Astrocyte of the cerebellum (primary cell): ENCODE measurements at places on chromosomes 3 and 15.

DNA sequence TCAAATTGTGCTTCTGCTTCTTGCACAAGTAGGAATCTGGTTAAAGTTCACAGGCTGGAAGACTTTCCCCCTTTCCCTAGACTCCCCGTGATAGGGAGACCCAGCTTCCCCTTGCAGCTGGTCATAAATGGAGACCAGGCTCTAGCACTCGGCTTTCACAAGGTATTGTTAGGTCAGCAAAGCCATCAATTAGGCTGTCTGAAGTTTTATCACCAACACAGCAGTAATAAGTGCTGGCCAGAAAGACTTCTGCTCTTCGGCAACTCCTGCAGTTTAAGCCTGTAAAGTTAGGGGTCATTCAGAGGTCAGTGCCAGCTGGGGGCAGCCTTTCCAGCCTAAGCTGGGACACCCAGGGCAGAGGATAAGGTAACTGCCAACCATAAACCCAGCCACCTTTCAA lies 203.4 kb downstream of the MEIS2 start:
- DNase-seq: no peak

DNA sequence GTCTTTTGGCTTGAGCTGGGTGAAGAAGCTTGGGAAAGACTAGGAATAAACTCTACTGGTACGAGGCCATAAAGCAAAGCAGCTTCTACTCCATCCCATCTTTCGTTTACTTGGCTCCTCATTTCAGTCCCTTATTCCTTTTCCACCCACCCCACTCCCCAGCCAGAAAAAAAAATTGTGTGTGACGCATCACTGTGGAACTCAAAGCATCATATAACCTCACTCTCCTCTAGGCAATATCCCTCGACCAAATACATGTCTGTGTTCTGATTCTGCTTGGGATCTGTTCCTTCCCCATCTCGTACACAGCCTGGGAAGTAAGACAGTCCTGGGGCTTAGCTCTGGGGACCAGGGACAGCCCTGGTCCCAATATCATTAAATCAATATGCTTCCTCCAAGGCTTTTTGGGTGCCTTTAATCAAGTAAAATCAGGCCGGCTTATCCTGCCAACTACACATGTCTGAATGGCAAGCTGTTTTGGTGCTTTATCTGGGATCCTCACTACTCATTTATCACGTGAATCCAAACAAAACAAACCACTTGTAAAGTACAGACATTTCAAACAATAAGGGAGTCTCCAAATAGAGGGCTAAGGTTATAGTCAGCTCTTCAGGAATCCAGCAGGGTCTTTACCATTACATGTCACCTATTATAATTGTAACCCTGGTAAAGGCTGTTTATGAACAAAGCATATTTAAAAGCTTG lies 74.9 kb upstream of the ZBED2 start:
- DNase-seq: no peak

GRCh38 chr15:98447069-98447468 lies 201.3 kb upstream of the IGF1R start:
- no peak for DNase-seq

DNA sequence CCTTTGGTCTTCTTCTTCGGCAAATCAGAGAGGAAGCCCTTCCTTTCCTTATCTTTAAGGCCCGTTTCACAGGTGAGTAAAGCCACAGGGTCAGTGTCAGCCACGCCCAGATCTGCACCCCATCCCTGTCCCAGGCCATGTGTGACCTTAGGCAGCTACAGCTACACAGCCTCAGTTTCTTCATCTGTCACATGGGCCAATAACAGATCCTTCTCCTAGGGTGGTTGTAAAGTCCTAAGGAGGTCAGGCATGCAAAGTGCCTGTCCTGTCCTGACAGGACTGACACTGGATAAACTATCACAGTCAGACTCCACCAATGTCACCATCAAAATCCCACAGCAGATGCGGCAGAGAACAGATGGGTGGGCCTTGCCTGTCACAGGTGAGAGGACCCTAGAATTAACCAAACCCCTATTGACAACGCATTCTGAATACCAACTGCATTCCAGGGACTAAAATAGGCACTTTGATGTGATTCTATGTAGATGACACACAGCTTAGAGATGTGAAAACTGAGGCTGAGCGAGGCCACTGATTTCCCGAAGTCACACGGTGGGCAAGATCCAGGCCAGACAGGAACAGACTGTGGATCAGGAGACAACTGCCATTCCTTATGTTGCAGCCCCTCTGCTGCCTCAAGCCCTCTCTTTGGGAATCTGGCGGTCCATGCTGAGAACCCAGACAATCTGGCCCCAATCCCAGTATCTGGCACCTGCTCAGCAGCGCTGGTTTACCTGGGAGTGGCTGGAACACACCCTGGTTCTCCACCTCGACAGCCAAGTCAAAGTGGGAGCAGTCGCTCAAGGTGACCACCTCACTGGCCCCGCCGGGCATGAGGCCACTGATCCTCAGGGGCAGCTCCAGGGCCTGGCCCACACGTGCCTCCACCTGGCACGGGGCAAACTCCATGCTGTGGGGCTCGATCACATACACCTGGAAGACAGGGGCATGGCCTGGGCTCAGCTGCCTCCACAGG lies 48.7 kb downstream of the NUP210 start:
- no peak for DNase-seq

DNA sequence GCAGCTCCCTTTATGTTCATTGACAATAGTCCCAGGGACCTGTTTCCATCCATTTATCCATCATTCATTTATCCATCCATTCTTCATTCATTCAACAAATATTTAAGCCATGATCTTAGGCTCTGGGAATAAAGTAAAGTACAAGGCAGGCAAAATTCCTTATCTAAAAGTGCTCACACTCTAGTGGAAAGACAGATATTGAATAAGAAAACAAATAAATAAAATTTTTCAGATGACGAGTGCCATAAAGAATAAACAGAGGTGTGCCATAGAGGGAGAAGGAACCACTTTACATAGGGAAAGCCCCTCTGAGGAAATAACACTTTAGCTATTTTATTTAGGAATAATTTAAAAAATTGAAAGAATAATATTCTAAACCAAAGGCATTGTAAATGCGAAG lies 76.2 kb downstream of the COL8A1 start:
- no peak for DNase-seq

GRCh38 chr3:62363275-62363674 lies 10.1 kb downstream of the FEZF2 start:
- no peak for DNase-seq

DNA sequence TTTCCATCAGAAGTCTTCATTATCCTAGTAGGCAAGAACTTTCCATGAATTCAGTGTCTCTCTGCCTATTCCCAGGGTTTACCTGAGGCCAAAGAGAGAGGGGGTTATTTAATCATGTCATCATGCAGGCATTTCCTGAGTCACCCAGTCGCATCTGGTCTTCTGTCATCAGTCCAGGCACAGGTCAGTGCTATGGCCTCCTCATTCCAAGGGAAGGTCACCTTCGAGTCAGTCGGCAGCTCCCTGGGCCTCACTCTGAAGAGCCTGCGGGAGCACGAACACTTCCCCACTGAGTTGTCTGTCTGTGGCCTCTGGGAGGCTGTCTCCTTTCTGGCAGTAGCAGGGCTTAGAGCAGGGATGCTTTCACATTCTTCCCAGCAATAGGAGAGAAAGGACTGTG lies 26.2 kb upstream of the LRTM1 start:
- peak; percentile 63 for DNase-seq

- DNase-seq: no peak
Observed at GRCh38 chr15:101009176-101009575, 90.0 kb downstream of the LRRK1 start.

DNA sequence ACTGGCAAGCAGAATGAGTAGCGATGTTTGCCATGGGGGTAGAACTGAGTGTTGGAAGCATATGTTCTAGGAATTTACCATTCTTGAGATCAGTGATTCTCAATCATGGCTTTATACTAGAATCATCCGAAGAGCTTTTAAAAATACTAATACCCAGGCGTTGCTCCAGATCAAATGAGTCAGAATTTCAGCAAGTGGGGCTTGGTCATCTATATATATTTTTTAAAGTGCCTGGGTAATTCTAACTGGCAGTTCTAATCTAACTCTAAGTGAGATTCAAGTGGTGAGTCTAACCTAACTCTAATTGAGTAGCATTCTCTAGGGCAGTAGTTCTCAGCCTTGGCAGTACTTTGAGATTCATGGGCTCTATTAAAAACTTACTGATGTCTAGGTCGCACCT lies 20.8 kb downstream of the TM4SF1 start:
- no peak for DNase-seq

GRCh38 chr3:110344897-110345767 lies 726.5 kb upstream of the NECTIN3 start:
- no peak for DNase-seq

- peak; percentile 88 for DNase-seq
Observed at GRCh38 chr3:43001094-43001553, 22.0 kb downstream of the GASK1A start.

DNA sequence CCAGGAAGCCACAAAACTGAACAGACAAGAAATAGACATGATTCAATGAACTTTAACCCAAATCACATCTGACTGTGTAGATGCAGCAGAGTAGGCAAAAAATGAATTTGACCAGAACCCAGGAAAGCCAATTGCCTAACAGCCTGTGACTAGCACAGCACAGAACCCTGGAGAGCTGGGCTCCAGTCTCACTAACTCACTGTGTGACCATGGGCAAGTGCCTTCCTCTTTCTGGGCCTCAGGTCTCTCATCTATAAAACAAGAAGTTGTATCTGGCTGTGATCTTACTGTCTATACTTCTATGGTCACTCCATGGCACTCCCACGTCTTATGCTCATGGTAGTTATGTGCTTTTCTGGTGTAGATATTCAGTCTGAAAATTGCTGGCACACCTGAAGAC lies 48.1 kb upstream of the USP3 start:
- DNase-seq: no peak

- peak; percentile 1 for DNase-seq
Observed at GRCh38 chr3:106326941-106327695, 458.3 kb upstream of the CBLB start.

DNA sequence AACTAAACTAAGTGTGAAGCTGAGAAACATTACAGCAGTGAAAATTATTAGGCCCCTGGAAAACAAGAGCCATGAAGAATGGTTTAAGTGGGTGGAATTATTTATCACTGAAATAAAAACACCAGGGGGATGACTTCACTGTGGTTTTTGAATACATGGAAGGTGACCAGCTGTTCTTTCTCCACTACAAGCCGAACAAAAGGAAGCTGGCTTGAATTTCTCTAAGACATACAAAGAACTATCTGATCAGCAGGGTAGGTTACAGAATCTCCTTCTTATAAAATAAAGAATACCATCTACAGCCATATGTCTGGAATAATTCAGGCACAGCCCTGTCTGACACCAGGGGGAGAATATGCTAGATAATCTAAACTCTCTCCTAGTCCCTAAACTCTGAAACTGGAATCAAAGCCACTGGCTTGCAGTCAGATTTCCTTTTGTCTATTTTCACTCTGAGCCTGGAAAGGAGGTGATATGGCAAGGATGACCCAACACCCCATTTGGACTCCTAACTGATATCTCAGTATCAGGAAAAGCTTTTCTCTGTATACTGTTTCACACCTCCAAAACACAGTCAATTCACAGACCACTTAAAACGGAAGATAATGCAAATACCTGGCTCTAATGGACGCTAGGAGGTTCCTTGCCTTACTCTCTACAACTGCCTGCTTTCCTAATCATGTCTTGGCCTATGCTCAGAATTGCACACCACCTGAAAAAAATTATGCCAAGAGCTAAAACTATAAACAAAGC lies 31.2 kb downstream of the SPATA12 start:
- DNase-seq: peak; percentile 74

- DNase-seq: no peak
Observed at GRCh38 chr15:90750186-90750585, 33.0 kb downstream of the BLM start.

GRCh38 chr3:71050538-71051258 lies 532.8 kb downstream of the FOXP1 start:
- DNase-seq: peak; percentile 89

GRCh38 chr15:100688549-100689120 lies 86.2 kb downstream of the ASB7 start:
- no peak for DNase-seq

- DNase-seq: no peak
Observed at GRCh38 chr15:81929557-81929956, 116.3 kb downstream of the MEX3B start.

GRCh38 chr15:70507772-70508371 lies 255.5 kb downstream of the UACA start:
- no peak for DNase-seq

DNA sequence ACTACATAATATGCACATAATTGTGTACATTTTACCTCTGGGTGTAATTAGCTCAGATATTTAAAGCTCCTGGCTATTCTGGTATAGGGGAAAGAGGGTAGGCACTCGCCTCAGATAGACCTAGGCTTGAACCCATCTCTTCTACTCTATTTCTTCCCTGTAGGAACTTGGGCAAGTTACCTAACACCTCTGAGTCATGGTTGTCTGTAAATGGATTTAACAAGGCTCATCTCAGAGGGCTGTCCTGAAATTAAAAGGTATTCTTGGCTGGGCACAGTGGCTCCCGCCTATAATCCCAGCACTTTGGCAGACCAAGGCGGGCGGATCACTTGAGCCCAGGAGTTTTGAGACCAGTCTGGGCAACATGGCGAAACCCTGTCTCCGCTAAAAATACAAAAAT lies 30.7 kb downstream of the NANOGP8 start:
- no peak for DNase-seq

- DNase-seq: no peak
Observed at GRCh38 chr3:29415482-29416223, 134.8 kb downstream of the RBMS3 start.

DNA sequence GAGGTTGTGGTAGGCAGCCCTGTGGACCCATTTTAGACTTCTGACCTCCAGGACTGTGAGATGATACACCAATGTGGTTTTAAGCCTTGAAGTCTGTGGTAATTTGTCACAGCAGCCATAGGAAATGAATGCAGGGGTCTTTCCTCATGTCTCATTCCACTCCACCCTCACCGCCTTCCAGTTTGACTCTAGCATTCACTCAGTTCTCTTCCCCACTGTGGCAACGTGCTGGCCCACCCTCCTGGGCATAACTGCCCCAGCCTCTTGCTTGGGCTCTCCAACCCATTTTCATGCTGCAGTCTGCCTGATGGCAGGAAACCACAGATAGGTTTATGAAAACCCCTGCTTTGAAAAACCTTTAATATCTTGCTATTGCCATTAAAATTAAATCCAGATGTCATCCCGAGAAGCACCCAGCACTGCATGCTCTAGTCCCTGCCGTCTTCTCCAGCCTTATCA lies 7.3 kb upstream of the TRNT1 start:
- DNase-seq: no peak

DNA sequence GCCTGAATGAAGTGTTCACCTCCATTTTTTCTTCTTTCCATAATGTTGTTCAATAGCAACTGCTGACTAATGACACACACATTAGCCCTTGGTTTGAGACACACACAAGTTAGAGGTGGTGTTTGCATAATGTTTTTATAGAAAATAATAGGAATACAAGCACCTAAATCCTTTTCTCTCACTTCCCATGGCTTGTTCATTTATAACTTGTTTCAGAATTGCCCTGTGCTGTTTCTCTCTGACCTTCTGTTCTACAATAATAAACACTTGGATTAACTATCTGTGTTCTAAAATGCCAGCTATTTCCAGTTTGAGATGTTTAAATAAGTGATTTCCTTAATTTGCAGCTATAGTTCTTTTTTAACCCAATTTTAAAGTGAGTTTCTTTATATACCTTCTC lies 525.1 kb upstream of the ROBO2 start:
- DNase-seq: no peak

- no peak for DNase-seq
Observed at GRCh38 chr3:102265720-102266119, 169.1 kb upstream of the ZPLD1 start.
